Hindlimb muscle (tissue), 1 donor: ENCODE measurements at places on chromosomes 6 and 20. TPM values are rescaled to one million over a fixed set of nuclear protein-coding genes. Genes with fewer than 3 reads are reported as not detected.

- DNase-seq: no peak
Observed at GRCh38 chr6:137767911-137768690, 99.0 kb upstream of the TNFAIP3 start.

GRCh38 chr6:12882761-12883290 lies 166.3 kb downstream of the PHACTR1 start:
- no peak for DNase-seq

GRCh38 chr20:33663161-33664084 lies 1.3 kb downstream of the C20orf144 start:
- peak; percentile 78 for DNase-seq

- no peak for DNase-seq
Observed at GRCh38 chr6:143601504-143601903, 76.3 kb upstream of the PHACTR2 start.

- DNase-seq: no peak
Observed at GRCh38 chr20:11076434-11077105, 402.8 kb upstream of the JAG1 start.

- no peak for DNase-seq
Observed at GRCh38 chr6:117613920-117614560, 11.7 kb upstream of the GOPC start.

DNA sequence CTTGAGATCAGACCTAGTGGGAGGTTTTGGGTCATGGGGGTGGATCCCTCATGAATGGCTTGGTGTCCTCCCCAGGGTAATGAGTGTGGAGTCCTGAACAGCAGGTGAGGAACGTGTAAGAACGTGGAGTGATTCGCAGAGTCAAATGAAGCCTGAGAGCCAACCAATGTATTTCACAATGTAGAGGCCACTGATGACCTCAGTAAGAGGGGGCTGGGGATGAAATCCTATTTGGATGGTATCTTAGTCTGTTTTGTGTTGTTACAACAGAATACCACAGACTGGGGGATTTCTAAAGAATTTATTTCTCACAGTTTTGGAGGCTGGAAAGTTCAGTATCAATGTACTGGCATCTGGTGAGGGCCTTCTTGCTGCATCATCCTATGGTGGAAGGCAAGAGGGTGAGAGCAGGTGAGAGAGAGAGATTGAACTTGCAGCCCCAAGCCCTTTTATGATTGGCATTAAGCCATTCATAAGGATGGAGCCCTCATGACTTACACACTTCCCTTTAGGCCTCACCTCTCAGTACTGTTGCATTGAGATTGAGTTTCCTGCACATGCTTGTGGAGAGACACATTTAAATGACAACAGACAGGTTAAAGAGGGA lies 47.3 kb upstream of the HIVEP1 start:
- DNase-seq: no peak

GRCh38 chr6:19128701-19129100 lies 708.5 kb upstream of the ID4 start:
- DNase-seq: no peak

DNA sequence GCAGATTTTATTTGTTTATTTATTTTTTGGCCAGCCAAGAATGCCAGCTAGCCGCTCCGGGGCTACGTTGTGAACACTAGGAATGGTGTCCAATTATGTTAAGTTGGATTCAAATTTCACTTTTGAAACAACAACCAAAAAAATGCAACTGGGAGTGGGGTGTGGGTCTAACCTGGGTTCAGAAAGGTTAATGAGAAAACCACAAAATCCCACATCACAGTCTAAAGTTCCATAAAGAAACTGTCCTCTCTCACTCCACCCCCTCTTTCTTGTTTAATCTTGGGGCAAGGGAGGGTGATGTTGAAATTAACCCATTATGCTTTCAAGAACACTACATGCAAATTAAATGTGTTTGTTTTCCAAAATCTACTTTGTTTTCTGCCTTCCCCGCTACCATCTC lies 77.2 kb downstream of the LINC00237 start:
- DNase-seq: no peak

- DNase-seq: no peak
Observed at GRCh38 chr6:107243471-107243870, 128.2 kb upstream of the BEND3 start.

DNA sequence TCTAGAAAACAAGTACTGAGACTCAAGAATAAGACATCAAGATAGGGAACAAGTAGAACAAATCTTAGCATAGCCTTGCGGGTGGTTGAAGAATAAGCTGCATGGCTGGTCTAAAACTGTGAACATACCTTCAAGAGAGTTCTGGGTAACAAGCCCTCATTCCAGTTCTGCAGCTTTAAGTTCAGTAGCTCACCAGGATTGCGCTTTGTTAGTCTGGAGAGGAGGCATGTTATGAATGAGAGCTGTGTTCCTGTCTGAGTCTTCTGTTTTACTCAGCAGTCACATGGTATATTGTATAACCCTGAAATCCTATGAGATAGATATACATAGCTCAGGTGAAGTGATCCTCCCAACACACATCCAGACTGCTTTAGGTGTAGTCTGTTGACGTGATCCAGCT lies 406.6 kb upstream of the IRAK1BP1 start:
- no peak for DNase-seq

GRCh38 chr6:159053781-159054398 lies 9.1 kb upstream of the TAGAP start:
- DNase-seq: no peak

DNA sequence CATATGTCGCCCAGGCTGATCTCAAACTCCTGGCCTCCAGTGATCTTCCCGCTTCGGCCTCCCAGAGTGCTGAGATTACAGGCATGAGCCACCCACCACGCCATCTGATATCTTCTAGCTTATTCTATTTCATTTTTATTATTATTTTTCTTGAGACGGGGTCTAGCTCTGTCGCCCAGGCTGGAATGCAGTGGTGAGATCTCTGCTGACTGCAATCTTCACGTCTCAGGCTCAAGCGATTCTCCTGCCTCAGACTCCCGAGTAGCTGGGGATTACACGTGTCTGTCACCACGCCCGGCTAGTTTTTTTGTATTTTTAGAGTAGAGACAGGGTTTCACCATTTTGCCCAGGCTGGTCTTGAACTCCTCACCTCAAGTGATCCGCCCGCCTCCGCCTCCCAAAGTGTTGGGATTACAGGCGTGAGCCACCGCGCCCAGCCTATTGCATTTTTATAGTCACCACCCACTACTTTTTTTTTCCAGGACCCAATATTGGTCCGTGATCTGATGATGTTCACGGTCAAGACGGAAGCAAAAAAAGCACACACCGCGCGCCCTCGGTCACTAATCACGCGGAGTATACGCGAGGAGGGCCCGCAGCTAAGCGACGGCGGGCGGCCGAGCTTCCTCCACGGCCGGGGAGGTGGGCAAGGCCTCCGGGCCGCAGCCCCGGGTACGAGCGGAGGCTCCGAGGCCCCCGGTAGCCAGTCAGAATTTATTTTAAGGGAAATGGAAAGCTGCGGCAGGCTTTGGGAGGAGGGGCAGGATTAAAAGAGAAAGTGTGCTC lies 1.1 kb upstream of the LSM14B start:
- no peak for DNase-seq

GRCh38 chr6:164370773-164371172 lies 938.6 kb downstream of the C6orf118 start:
- no peak for DNase-seq

GRCh38 chr20:36030149-36030548 lies 61.8 kb downstream of the CNBD2 start:
- DNase-seq: peak; percentile 74

DNA sequence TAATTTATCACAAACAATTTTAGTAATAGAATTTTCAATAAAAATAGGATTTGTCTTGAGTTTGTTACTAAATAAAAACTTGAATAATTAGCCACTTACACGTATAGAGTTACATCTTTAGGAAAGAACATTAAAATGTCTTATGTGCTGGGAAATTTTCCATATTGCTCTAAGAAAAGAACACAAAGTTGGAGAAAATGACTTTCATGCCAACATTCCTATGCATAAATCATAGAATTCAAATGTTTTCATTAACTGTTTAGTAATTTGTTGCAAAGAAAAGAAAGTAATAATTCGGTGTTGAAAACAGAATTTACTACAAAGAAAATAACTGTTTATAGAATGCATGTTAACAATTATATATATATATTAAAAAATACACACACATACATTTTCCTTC lies 4.7 kb upstream of the TBC1D32 start:
- DNase-seq: no peak

GRCh38 chr6:166575205-166575604 lies 11.3 kb downstream of the RAMACL start:
- no peak for DNase-seq

DNA sequence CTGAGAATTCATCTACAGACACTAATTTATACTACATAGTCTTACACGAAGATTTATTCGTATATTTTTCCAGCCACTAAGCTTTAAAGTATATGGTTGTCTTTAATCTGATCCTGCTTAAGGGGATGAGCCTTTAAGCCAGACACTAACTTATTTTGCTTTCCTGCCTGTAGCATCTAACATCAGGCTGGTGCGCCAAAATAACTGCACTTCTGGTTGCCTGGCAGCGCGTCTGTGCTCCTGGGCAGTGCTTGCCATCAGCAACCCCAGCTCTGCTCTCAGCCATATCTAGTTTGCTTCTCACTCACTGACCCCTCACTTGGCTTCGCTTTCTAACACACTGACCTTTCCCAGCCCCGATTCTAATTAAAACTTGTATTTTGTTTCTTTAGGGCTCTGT lies 21.8 kb downstream of the HMGCLL1 start:
- DNase-seq: no peak

DNA sequence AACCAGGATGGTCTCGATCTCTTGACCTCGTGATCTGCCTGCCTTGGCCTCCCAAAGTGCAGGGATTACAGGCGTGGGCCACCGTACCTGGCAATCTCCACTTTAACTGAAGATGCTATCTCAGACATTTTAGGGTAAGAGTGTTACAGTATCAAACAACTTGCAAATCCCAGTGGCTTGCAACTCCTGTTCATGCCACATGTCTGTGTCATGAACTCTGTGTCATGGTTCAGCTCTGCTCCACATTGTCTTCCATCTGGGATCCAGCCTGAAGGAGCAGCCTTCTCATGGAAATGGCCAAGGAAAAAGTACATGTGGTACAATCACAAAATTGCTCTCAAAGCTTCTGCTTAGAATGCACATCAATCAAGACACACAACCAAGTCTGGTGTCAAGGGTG lies 114.9 kb downstream of the MAP3K5 start:
- no peak for DNase-seq

- DNase-seq: no peak
Observed at GRCh38 chr20:32333181-32333987, 24.7 kb upstream of the ASXL1 start.

DNA sequence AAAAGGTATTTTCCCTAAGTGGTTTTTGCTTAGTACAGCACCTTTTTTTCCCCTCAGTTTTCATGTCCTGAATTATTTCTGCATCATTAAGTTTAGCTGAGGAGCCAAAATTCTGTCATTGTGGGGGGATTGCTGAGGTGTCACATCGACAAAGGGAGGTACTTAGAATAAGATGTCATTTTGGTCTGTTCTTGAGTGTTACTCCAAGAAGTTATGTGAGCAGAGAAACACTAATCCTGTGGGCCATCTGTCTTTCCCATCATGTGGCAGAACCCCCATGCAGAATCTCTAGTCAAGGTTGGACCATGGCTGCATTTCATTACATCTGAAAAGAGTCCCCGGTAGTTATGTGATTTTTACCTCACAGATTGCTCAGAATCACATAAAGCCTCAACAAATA lies 167.8 kb upstream of the CENPW start:
- no peak for DNase-seq

DNA sequence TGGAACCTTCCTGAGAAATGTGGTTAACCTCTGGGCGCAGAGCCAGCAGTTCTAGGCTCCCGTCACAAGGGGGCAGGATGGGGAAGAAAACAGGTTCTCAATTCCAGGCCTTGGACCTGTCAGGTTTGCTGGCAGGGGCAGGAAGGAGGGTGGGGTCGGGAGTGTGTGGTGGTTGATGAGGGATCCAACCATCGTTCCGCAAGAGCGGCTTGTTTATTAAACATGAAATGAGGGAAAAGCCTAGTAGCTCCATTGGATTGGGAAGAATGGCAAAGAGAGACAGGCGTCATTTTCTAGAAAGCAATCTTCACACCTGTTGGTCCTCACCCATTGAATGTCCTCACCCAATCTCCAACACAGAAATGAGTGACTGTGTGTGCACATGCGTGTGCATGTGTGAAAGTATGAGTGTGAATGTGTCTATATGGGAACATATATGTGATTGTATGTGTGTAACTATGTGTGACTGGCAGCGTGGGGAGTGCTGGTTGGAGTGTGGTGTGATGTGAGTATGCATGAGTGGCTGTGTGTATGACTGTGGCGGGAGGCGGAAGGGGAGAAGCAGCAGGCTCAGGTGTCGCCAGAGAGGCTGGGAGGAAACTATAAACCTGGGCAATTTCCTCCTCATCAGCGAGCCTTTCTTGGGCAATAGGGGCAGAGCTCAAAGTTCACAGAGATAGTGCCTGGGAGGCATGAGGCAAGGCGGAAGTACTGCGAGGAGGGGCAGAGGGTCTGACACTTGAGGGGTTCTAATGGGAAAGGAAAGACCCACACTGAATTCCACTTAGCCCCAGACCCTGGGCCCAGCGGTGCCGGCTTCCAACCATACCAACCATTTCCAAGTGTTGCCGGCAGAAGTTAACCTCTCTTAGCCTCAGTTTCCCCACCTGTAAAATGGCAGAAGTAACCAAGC lies 29.6 kb downstream of the SRSF3 start:
- DNase-seq: peak; percentile 86

GRCh38 chr6:116330511-116330910 lies 40.2 kb upstream of the DSE start:
- no peak for DNase-seq

LIN28B gene
- 0.04 TPM for polyA plus RNA-seq

BICRAL gene
- polyA plus RNA-seq: 14.5 TPM

CTAGE9 gene
- polyA plus RNA-seq: not detected

OR2H1 gene
- polyA plus RNA-seq: not detected

OXT gene
- 0.50 TPM for polyA plus RNA-seq

ADGRF1 gene
- polyA plus RNA-seq: 0.08 TPM

DEFB127 gene
- polyA plus RNA-seq: not detected

ELOVL2 gene
- polyA plus RNA-seq: 2.1 TPM

CST2 gene
- not detected for polyA plus RNA-seq

CDH26 gene
- 0.85 TPM for polyA plus RNA-seq

B3GALT4 gene
- 2.2 TPM for polyA plus RNA-seq
